ENCODE measurements at places on chromosomes 1 and 21.
A peak's percentile ranks its signal among the peaks of the same experiment; 100 is the strongest.

DNA sequence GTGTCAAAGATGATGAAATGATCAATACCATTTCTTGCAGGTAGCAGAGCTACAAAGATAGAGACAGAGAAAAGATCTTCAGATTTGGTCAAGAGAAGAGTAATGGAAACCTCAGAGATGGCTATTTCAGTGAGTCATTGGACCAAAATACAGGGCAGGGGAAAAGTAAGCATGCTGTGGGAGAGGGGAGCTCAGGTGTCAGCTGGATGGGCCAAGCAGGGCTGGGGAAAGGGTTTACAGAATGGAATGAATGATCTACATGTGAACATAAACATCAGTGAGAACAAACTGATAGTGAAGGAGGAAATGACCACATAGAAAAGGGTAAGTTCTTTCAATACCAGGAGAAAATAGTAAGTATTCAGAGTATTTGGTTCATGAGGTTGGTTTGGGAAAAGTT is 61.4 kb upstream of the CNN3 start:
- no peak for DNase-seq

DNA sequence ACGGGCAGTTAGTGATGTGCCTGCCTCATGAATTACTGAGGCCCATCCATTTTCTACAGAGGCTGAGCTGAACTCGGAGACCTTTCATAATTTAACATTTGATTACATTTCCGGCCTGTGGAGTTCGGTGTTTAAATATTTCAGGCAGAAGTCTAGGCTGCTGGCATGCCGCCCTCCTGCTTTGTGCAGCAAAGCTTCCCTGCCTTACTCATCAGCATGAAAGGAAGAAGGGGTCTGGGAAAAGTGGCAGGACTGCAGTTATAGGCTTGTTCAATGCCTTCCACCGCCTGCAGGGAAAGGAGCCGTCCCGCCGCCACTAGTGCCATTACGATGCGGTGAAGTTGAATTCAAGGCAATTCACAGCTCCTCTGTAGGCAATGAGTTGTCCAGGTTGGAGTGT is 527.9 kb downstream of the NPHP4 start:
- DNase-seq = no peak

DNA sequence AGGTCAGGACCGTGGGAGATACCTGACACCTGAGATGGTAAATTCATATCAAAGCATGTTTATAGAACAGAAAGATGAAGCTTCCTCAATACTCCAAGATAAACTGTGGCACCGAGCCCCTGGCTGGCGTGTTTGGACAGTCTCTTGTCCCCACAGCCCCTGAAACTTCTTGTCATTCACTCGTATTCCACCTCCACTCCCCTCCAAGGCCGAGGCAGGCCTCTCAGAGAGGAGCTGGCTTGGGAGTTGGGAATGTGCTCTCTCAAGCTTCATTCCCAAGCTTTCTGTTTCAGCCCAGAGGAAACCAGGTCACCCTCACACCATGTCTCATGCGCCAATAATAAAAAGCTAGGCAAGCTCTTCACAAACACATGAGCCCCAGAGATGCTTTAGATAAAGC is 86.1 kb downstream of the NPHP4 start:
- no peak for DNase-seq

DNA sequence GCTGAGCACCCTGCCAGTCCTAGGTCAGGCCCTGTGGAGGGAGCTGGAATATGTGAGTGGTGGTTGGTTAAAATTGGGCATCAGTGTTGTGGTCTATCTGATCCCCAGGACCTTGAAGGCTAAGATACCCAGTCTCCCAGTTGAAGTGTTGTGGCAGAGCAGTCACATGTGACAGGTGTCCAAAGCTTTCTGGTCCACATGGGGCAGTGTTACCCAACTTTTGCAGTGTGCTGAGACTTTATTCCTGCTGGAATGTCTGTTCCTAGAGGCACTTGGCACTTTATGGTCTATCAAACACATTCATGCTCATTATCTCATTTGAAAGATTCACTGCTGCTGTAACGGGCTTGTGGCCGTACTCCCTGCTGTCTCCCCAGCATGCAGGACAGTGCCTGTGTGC is 21.0 kb upstream of the LORICRIN start:
- no peak for DNase-seq

GRCh38 chr1:201896951-201897391 is 8.3 kb downstream of the SHISA4 start:
- peak; percentile 19 for DNase-seq

GRCh38 chr1:64881281-64881680 is 85.1 kb downstream of the JAK1 start:
- no peak for DNase-seq

DNA sequence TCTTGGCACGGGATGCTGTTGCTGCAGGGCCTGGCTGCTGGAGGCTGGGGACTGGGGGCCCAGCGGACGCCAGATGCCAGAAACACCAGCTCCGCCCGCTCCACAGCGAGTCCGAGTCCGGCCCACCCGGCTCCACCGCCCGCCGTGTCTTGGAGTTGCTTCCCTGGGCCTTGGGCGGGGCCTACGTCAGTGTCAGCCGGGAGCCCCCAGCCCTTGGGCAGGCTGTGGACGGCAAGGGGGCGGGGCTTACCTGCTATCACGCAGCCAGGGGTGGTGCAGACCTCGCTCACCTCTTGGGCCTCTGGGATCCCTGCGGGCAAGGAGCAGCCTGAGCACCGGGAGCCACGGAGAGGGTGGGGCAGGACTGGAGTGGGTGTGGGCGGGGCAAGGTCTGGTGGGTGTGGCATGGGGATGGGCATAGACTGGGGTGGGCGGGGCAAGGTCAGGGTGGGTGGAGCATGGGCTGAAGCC is 21.8 kb downstream of the MMEL1 start:
- peak; percentile 31 for DNase-seq

Data from NCI-H2081 (cell line).